NCI-H2107 (cell line): ENCODE measurements at places on chromosomes 1 and 21.

- DNase-seq: no peak
Observed at GRCh38 chr1:85296980-85297379, 20.5 kb upstream of the BCL10 start.

- DNase-seq: no peak
Observed at GRCh38 chr1:109290998-109291397, 8.1 kb upstream of the PSRC1 start.

DNA sequence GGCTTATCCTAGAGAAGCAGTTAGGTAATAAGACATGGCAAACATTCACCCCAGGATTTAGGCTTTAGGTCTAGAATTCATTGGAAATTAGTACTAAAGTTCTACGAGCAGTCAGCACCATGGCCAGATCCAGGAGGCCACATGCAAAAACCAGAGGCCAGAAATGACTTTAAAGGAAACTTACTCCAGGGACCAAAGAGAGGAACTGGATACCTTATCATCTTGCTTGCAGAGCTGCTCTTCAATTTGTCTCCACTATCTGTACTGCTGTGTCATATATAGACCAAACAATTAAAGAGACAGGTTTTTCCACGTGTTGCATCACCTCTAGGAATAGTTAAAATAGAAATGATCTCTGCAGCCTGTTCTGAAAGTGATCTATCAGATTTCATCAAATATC is 127.8 kb downstream of the LMX1A start:
- no peak for DNase-seq

GRCh38 chr1:89733748-89734147 is 87.1 kb upstream of the LRRC8D start:
- no peak for DNase-seq

GRCh38 chr1:51088474-51088873 is 13.6 kb upstream of the C1orf185 start:
- no peak for DNase-seq

DNA sequence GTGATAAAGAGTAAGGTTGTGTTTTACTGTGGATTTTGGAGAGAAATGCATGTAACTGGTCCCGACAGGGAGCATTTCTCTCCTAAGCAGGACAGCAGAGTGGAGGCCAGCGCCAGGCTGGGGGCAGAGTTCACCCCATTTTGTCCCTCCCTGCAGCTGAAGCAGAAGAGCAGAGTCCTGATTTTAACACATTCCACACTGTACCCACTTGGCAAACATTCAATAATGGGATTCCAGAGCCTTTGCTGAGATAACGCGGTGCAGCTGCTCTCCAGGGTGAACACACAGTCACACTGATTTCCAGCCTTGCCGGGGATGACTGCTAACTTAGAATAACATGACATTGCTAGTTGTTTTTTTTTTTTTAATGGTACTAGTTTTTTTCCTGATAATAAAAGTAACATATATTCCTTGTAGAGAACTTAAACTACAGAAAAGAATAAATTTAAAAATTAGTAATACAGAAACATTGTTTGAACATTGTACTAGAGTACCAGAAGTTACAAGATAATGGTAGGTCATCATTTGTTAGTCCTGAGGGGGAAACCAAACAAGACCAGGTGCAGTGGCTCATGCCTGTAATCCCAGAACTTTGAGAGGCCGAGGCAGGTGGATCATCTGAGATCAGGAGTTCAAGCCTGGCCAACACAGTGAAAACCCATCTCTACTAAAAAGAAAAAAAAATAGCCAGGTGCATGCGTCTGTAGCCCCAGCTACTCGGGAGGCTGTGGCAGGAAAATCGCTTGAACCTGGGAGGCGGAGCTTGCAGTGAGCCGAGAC is 77.2 kb downstream of the SCCPDH start:
- no peak for DNase-seq

- no peak for DNase-seq
Observed at GRCh38 chr1:21633992-21634805, 35.0 kb downstream of the RAP1GAP start.

GRCh38 chr1:206793620-206794019 is 21.3 kb upstream of the IL10 start:
- no peak for DNase-seq

- DNase-seq: no peak
Observed at GRCh38 chr1:162835157-162835899, 25.6 kb downstream of the CCDC190 start.

- peak; percentile 78 for DNase-seq
Observed at GRCh38 chr1:42922687-42923366, 35.8 kb downstream of the SLC2A1 start.

DNA sequence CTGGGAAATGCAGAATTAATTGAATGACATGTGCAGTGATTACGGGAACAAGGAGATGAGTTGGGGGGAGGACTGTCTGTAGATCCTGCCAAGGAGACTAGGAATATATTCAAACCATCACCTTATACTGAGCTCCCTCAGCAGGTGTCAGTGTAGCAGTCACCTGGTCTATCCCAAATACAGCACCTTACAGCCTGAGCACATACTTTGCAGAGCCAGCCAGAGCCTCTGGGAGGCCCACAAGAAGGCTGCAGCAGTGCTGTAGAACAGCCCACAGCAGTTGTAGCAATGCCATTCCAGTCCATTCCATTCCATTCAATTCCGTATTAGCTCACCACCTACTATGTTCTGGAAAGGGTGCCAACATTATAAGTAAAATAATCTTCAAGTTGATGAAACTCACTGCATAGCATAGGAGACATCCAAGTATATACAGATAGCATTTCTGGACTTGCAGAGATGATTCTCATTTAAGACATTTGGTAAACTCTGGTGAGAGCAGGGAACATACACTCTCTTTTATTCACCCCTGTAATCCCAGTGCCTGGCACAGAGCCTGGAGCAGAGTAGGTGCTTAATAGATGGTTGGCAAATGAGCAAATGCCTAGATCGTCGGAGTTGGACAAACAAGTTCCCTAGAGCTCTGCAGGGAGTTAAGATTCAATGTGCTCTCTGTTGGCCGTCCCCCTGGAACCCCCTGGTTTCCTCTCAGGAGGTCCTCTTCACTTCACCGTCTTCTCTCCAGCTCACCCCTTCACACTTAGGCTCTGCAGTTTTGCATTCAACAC is 44.7 kb downstream of the KCNC4 start:
- DNase-seq: no peak

DNA sequence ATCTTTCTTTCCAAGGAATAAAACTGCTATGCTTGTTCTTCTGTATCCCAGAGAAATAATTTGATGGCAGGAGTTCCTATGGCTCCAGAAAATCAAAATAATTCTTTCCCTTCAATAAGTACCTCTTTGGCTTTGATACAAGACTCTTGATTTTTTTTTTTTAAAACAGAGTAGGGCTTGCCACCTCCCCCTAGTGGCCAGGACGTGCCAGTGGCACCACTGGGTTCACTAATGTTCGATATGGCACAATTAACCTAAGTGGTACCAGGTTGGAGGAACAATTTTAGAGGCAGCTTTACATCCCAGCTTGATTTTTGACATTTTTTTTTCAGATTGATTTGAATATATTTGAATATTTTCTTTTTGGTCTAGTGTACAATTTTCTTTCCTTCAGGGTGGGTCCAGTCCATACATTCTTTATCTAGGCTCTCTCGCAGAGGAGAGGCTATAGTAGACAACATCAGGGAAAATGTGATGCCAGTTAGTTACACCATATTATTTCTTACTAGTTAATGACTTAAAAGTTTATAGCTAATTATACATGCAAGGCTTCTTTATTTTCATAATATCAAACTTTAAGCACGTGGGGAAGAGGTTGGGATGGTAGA is 330.9 kb downstream of the S1PR1 start:
- DNase-seq: no peak

DNA sequence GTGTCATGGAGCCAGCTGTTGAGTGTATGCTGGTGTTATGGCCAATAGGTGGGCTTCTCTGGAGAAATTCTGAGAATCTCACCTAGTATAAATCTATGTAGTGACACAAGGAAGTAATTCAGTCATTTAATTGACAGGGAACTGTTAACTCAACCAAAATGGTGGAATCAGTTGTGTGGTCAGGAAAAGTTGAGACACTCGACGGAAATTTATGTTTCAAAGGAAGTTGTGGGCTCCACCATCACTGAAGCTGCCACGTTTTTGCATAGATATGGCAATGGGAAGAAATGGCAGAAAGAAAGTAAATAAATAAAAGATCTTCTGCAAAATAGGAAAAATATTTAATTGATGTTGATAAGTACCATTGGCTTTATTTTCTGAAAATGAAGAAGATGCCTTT is 84.5 kb downstream of the ATP6V1G3 start:
- DNase-seq: no peak

DNA sequence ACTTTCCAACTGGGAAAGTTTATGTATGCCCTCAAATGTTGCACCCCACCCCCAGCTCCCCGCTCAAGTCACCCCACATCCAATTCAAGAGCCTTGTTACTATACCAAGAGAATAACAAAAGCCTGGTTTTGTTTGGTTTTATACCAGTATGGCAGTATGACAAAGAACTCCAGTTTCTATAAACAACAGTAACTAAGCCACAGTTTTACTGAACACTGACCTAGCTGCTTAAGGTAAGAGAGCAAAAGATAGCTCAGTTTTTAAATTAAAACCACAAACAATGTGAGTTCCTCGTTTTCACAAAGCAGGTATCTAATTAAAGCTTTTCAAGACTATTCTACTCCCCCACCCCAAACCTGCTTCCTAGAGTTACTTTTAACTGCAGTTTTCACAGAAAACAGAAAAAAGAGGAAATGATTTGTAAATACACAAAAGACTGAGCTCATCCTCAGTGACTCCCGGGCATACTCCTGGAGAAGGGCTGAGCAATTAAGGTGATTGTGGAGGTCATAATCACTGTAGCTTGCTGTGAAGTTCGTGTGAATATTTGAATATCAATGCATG is 59.3 kb upstream of the LHX8 start:
- no peak for DNase-seq
